ENCODE measurements at places on chromosomes 2 and 18.
A peak's percentile ranks its signal among the peaks of the same experiment; 100 is the strongest.

DNA sequence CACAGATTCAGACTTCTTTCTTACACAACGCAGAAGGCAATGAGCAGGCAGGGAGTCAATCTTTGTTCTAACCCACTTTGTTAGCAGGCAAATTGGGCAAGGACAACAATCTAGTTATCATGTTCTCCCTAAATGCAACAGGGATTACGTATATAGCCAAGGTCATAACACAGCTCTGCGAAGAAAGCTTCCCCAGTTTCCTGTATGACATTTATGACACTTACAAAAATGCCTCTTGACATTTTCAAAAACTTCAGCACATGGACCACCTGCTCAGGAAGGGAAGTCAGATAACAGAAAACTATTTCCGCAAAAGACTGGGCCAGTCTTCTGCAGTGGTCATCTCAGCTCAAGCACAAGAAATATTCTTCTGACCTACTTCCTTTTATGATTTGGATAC, 106.1 kb downstream of the IRS1 start:
- no peak for DNase-seq

DNA sequence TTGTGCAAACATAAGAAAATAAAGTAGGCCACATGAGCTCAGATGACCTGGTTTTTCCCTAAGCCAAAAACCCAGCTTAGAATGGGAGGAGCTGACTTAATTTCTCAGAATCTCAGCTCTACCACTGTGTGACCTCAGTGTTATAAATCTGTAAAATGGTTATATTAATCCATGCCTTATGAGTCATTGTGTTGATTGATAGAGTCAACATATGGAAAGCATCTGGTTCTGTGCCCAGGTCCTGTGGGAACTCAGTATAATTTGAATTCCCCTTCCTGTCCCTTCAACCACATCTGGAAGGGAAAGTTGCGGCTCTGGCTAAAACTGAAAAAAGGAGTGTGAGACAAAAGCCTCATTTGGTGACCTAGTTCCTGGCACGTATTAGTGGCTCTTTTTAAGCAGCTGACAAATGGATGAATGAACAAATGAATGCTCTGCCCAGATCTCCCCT, 25.7 kb downstream of the TMEM177 start:
- DNase-seq, result peak; percentile 50

DNA sequence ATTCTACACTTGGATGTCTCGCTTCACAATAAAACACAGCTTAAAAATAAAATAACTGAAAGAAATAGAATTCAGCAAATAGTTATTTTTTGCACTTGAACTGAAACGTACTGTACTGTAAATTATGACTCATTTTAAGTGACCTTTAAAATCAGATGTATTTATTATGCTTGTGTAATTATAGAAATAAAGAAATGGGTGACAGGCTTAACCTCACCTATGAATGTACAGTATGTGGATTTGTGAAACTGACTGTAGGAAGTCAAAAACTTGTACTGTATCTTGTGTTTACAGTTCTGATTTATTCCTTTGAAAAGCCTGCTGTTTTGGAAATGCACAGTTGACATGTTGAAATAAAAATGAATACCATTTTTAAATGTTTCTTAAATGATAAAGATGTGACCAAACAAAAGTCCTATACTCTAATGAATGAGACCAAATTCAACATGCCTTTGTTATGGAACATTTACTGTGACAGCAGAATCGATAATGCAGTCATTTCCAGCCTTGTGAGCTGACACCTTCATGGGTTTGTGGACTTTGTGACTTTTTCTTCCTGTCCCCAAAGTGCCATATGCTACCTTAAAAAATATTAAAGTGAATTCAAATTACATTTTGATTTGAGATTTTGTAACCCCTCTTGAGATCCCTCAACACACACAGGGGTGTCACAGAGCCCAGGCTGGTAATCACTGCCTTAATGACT, 32.7 kb downstream of the NEMP2 start:
- no peak for DNase-seq

DNA sequence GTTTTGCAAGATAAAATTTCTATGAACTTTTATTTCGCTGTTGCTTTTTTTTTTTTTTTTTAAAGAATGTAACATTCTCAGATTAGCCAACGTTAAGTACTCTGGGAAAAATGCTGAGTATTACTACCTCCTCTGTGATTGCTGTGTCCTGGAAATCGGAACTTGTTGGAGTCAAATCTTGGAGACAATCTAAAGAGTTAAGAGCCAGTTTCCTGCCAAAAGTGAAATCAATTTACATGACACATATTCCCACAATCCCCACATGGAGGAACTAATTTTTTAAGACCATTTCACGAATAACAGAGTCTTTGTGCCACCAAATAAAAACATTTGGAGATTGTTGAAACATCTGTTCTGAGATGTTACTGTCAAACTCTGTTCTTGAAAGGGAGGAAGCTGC, 127.8 kb downstream of the MEP1B start:
- DNase-seq, result peak; percentile 46

- DNase-seq, result peak; percentile 72
Measured at GRCh38 chr2:177906041-177906718, 166.4 kb downstream of the PDE11A start.

- DNase-seq, result no peak
Measured at GRCh38 chr18:13566941-13567746, 159.2 kb downstream of the FAM210A start.

DNA sequence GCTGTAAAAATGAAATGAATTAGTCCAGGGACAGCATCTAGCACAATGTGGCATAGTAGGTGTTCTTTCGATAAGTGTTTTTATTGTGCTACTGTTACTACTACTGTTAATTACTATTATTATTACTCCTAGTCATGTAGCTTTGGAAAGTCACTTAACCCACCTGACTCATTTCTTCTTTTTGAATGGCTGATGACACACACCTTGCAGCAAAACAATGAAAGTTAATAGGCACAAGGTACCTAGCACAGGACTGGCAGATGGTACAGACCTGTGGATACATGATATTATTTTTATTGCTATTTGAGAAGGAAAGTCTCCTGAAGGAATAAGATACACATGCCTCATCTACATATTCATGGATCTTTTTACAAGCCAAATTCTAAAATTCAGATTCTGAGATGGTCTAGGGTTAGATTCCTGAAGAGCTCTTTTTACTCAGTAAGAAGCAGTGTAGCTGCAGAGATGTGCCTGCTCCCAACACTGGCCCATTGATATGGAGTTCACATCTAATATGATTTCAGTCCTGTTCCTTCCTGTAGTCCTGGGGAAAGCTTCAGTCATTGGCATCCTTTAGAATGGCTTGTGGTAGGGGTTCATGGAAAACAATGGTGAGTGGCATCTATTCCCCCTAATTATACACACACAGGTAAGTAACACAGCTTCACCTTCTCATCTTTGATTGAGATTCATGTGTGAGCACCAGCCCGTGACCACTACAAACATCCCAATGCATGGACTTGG, 7.9 kb upstream of the ERMN start:
- DNase-seq, result no peak

DNA sequence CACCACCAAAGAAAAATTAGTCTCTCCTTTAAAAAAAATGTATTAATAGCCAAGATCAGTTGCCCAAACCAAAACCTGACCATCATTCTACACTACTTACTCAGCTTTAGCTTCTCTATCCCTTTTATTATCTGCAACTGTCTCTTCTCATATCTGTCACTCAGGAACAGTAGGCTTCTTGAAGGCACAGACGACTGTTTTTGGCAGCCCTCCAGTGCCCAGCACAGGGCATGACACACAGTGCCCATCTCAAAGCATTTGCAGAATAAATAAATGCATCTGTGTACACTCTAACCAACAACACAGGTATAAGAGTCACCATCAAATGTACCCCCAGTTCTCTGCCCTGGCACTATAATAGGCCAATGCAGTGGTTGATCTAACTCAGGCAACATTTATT, 117.2 kb downstream of the UXS1 start:
- no peak for DNase-seq

- no peak for DNase-seq
Measured at GRCh38 chr2:23505984-23506380, 121.0 kb downstream of the KLHL29 start.

DNA sequence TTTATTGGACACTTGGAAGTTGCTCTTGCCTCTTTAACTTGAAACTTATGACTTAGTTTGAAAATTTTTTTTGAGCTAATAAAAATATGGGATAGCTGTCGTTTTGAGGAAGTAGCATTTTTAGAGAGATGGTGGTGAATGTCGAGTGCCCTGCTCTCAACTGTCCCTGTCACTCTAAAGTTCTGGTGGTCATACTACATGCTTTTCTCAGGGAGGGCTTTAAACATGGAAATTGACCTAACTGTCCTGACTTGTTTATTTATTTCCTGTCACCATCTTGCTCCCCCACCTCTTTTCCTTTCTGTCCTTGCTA, 16.0 kb downstream of the CEP192 start:
- DNase-seq, result no peak

DNA sequence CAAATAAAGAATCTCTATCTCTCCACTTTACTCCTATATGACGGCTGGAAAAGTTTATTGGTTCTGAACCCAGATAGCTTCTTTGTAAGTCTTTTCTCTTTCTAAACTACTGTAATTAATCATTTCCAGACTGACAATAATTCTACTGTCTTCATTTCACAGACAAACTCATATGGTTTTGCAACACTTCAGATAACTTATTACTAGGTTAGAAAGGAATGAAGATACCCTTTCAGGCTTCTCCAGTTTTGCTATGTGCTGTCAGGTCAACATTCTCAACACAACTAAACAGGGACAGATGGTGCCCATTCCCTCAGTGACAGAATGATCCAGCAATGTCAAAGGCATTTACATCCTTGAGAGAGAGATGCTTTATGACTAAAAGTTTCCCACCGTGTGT, 198.5 kb upstream of the ITGA4 start:
- peak; percentile 47 for DNase-seq

GRCh38 chr2:212903413-212903812, 248.0 kb downstream of the IKZF2 start:
- no peak for DNase-seq

DNA sequence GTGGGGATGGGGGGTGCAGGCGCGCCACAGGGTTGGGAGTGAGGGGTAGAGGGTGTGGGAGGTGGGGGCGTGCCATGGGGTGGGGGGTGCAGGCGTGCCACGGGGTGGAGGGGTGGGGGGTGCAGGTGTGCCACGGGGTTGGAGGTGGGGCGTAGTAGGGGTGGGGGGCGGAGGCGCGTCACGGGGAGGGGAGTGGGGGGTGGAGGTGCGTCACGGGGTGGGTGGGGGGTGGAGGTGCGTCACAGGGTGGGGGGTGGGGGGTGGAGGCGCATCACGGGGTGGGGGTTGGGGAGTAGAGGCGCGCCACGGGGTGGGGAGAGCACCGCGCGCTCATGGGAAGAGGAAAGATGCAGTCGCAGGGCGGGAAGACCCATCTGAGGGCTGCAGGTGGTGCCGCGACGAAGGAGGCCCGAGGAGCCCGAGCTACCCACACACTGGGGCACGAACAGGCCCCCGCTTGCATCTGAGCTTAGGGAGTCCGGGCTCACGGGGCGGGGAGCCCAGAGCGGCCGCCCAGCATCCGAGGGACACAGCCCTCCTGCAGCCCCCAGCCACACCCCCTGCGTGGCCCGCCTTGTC, 37.5 kb downstream of the SNED1 start:
- DNase-seq, result peak; percentile 46

- DNase-seq, result no peak
Measured at GRCh38 chr2:240501531-240501991, 56.2 kb downstream of the ANKMY1 start.

GRCh38 chr2:172234716-172235691, 132.3 kb upstream of the DLX2 start:
- no peak for DNase-seq

Data from astrocyte of the hippocampus (primary cell).